ENCODE measurements at places on chromosomes 16 and 17.

DNA sequence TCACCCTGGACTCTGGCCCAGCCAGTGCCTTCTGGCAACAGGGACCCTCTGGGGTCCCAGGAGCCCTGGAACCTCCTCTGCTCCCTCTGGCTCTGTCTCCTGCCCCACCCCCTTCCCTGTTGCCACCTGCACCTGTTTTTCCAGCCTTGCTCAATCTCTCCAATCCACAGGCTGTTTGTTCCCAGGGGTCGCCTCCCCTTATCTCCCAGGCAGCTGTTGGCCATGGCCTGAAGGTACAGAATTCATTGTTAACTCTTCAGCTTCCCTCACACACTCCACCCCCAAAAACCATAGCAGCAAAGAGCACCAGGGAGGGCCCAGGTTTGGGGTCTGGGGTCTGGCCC is 39.3 kb upstream of the TOB1 start:
- DNase-seq = no peak

- peak; percentile 34 for DNase-seq
These were observed 90.9 kb upstream of the BCAR1 start for GRCh38 chr16:75342308-75342811.

GRCh38 chr16:67571464-67571863 is 9.1 kb downstream of the CTCF start:
- DNase-seq = peak; percentile 36

DNA sequence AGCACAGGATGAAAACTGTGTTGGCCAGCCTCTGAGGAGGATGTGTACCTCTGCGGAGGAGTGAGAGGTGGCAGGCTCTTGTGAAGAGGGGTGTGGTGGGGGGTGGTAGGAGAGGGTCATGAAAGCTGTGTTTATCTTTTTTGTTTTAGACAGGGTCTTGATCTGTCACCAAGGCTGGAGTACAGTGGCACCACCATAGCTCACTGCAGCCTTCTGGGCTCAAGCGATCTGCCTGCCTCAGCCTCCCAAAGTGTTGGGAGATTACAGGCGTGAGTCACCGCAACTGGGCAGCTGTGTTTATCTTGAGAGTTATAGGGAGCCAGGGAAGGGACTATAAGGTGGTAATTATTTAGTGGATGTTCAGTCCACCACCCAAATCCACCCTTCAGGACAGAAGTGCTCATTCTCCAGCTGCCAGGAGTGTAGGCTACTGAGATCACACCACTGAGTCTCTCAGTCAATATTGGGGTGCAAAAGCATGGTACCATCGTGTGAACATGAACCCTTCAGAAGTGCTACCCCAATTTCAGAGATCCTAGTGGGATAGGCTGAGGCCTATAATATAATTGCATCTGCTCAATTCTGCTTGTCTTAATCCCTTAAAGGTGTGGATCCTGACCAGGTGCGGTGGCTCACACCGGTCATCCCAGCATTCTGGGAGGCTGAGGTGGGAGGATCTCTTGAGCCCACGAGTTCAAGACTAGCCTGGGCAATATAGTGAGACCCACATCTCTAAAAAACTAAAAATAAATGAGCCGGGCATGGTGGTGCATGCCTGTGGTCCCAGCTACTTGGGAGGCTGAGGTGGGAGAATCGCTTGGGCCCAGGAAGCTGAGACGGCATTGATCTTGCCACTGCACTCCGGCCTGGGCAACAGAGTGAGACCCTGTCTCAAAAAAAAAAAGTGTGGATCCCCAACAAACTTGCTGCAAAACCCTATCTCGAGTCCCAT is 788 bp upstream of the EXOC3L1 start:
- DNase-seq = no peak

- DNase-seq = no peak
These were observed 13.2 kb downstream of the DGKE start for GRCh38 chr17:56847106-56847505.

All from fibroblast of skin of scalp (primary cell).